ENCODE measurements at places on chromosomes 7 and 10.
A peak's percentile ranks its signal among the peaks of the same experiment; 100 is the strongest.

DNA sequence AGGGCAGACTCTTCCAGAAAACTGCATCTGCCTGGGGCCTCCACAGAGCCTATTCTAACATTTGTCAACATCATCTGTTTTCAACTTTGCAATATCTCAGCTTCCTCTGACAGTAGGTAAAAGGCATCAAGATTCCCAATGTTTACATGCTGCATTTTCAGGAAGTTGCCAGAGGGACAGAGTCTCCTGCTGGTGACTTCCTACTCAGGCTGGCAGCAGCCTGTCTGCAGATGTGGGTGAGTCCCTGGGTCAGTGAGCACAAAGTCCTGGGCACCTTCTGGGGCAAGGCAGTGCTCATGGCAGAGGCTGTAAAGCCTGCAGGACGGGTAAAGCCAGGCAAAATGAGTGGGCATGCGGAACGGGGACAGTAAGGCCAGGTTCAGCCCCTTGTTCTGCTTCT lies 69.4 kb downstream of the EBF3 start:
- no peak for DNase-seq

GRCh38 chr7:74544706-74545469 lies 91.2 kb downstream of the GTF2IRD1 start:
- no peak for DNase-seq

GRCh38 chr7:139767561-139767982 lies 10.2 kb downstream of the HIPK2 start:
- DNase-seq = no peak

DNA sequence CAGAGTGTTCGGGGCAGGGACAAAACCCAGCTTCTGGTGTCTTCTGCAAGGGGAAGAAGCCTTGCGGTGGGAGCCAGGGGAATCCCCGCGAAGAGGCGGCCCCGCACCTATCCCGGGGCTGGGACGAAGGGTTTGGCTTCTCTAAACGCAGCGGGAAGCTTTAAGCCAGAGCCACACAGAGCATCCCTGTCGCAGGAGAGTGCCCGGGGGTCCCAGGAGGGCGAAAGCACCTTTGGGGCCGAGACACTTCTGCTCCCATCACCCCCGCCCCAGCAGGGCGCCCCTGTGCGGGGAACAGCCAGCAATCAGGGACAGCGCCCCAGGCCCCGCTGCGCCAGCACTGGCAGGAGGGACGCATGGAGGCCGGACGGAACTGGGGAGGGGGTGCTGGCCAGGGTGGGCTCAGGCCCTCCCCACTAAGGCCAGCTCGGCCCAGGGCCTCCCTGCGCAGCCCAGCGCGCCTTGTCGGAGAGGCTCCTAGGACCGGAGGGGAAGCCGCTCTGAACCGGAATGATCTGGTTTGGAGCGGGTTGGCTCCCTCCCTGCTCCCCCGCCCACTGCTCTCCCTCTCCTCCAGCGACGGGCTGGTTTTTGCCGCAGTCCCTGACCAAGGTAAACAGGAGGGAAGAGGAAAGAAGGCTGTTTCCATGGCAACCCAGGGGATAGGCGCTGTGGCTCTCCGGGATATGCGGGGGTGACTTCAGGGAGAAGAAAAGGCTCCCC lies 63.9 kb downstream of the TMEM209 start:
- DNase-seq = peak; percentile 16

DNA sequence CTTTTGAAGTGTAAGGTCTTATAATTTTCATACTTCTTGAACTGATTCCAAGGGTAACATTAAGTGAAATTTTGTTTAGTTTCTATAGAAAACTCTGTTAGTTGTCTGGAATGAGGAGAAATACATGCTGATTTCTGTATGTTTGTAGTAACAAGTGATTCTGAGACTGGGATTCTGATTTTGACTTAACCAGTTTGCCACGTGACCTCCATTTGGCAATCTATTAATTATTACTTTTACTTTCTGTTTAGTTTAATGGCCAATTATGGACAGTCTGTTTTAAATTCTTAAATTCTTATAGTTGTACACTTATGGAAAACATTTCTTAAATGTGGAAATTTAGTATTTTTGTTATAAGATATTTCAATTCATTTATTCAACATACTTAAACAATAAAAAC lies 163.1 kb downstream of the ADK start:
- no peak for DNase-seq

DNA sequence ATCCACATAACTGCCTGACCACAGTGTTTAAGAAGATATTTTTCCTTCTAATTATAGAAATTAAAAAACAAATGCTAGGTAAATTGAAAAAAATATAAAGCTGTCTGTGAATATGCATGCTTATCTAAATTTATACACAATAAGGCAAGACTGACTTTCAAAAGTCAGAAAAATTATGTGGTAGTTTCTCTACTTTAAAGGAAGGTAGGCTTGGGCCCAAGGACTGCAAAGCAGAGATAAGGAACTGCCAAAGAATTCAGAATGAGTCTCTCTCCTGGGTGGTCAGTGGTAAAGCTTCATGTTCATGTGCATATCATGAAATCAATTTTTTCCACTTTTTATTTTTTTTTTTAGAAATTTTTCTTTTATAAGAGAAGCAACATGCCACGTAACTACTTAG lies 998.6 kb downstream of the REEP3 start:
- no peak for DNase-seq

GRCh38 chr10:115996031-115996430 lies 277.0 kb downstream of the GFRA1 start:
- no peak for DNase-seq

GRCh38 chr10:80461208-80462183 lies 7.4 kb downstream of the TSPAN14 start:
- DNase-seq = no peak

- no peak for DNase-seq
Measured at GRCh38 chr7:46786221-46786954, 795.5 kb downstream of the TNS3 start.

- DNase-seq = no peak
Measured at GRCh38 chr10:15624401-15625196, 95.1 kb downstream of the ITGA8 start.

DNA sequence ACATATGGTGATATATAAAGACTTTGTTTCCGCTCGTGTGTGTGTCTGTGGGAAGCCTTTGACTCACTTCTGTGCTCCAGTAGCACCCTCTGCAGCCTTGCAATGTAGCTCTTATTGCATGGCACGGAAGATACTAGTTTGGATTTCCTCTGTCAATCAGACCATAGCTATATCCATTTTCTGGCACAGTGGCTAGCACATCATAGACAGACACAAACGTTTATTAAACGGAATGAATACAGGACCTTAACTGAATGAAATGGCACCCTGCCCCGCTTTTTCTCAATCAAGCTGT lies 124.0 kb upstream of the PTPN20 start:
- no peak for DNase-seq

DNA sequence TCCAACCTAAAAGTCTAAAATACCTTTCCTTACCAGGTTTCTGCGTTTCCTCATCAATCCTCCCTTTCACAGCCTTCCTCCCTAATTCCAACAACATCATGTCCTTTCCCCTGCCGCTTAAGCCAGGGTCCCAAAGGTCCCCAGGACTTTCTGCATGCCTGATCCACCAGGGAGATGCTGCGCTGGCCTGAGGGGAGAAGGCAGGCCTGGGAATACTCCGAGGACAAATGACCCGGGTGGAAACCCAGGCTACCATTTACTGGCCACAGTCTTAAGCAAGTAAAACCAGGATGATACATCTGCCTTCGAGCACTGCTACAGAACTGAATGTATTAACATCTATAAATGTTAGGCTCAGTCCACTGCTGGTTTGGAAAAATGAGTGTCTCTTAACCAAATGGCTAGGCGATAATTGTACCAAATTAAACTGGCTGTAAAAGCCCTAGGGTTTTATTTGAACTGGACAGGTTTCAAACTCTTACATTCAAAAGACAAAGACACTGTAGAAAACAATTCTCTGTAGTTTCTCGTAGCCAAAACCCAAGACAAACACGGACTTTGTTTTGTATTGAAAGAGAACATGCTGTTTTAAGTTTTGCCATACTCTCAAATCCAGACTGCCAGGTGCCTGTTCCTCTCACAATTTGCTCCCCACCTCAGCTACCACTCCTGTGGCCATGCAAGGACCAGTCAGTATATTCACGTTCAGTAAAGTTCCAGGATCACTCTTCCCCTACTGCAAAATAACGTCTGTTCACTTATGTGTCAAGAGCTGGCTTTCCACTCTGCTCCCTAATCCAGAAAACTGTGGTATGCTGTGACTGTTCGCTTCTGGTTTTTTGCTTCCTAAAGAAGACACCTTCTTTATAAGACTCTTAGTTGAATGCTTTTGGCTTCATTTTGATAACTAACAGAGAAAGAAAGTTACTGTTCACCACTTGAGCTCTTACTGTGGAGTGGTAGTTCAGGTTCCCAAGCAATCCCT lies 145.7 kb downstream of the RNF216 start:
- DNase-seq = no peak

DNA sequence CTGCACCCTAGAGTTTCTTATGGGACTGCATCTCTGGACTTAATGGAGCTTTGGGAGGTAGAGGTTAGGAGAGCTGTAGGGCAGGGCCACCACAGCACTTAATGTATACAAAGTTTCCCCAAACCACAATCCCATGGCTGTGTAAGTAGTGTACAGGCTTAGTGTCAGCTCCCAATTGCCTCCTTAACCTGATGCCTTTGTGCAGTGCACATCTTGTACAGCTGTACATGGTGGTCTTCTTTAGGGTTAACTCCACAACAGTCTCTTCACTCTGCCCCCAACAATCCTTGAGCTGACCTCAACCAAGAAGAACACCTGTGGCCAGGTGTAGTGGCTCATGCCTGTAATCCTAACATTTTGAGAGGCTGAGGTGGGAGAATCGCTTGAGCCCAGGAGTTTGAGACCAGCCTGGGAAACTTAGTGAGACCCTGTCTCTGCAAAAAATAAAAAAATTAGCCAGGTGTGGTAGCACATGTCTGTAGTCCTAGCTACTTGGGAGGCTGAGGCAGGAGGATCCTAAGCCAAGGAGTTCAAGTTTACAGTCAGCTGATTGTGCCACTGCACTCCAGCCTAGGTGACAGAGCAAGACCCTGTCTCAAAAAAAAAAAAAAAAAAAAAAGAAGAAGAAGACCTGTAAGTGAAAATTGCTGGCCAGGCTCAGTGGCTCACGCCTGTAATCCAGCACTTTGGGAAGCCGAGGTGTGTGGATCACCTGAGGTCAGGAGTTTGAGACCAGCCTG lies 6.8 kb downstream of the PLAU start:
- no peak for DNase-seq

- DNase-seq = no peak
Measured at GRCh38 chr10:116780691-116781205, 38.4 kb upstream of the HSPA12A start.

- DNase-seq = no peak
Measured at GRCh38 chr7:47751043-47751442, 169.1 kb upstream of the TNS3 start.

DNA sequence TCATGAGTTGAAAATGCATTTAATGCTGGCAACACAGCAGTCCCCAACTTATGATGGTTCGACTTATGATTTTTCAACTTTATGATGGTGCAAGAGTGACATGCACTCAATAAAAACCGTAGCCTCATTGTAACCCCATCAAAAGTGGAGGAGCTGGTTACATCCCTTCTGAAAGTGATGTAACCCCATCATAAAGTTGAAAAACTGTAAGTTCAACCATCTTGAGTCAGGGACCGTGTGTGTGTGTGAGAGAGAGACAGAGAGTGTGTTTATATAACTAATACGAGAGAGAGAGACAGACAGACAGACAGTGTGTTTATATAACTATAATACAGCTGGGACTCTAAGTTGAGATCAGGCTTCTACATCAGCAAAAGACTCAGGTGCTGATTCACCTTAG lies 21.0 kb downstream of the ANXA11 start:
- DNase-seq = no peak

- peak; percentile 38 for DNase-seq
Measured at GRCh38 chr7:151632750-151633515, 113.2 kb upstream of the RHEB start.

DNA sequence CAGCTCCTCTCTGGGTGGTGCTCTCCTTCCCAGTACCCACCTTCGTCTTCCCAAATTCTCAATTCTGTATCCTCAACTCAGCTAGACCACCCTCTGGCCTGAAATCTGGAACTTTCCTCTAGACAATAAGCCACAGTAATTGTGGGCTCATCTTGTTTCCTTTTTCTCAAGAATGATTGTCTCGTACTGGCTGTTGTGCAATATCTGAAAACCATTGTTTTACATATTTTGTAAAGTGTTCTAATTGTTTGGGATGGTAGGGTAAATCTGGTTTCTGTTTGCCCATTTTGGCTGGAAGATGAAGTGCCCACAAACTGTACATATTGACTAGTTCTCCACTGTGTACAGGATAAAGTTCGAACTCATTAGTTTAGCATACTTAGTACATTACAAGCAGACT lies 11.3 kb upstream of the NOBOX start:
- DNase-seq = no peak

DNA sequence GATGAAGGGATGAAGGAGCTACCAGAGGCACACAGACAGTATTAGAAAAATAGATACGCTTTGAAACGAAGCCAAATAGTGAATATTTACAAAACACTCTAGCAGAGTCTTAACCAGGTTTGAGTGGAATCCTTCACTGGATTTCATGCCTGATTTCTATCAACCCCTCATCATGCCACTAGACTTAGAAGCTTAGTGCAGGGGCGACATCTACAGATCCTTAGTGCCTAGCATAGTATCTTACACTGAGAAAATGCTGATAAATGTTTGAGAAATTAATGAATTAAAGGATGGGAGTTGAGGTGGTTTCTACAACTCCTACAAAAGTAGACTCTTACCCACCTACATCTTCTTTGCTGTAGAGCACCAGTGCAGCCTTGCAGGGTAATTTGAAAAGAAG lies 54.7 kb upstream of the CCNJ start:
- DNase-seq = no peak

DNA sequence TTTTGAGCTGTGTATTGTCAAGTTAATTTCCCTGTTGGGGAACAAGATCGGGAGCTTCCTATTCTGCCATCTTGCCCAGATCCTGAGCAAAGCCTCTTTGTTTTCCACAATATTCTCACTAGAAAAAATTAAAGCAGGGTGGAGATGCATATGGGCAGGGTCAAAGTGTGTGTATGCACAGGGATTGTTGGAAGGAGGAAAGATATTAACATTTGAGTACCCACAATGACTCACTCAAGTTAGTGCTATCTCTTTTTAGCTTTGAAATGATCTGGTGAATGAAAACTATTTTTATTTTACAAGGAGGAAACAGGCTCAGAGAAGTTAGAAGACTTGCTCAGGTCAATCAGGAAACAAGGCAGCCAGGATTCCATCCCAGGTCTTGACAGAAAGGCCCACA lies 6.7 kb upstream of the BTBD16 start:
- no peak for DNase-seq

DNA sequence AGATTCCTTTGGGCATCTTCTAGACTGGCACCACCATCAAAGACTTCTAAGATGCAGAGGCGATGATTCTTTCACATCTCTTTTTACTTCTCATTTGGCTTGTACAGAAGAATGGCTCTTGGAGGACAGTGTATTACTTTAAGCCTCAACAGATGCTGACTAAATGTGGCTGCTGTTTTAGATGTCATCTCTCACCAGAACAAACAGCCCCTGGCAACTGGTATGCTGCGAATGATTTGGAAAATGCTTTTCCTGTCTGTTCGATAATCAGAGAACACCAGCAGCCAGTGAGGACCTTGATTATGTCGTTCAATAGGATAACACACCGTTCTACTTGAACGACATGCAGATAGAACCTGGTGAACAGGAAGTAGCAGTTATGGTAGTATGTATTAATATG lies 131.8 kb downstream of the RNF216 start:
- DNase-seq = no peak

Data from stimulated activated CD4-positive, alpha-beta T cell treated with anti-CD3 and anti-CD28 coated beads, Interleukin-2, amount 100 ng/mL, for 4 hours (primary cell).